Adipocyte (in vitro differentiated cells): ENCODE measurements at places on chromosomes 3 and 15.

GRCh38 chr15:37099319-37100108 is 835 bp downstream of the MEIS2 start:
- DNase-seq: peak; percentile 68

DNA sequence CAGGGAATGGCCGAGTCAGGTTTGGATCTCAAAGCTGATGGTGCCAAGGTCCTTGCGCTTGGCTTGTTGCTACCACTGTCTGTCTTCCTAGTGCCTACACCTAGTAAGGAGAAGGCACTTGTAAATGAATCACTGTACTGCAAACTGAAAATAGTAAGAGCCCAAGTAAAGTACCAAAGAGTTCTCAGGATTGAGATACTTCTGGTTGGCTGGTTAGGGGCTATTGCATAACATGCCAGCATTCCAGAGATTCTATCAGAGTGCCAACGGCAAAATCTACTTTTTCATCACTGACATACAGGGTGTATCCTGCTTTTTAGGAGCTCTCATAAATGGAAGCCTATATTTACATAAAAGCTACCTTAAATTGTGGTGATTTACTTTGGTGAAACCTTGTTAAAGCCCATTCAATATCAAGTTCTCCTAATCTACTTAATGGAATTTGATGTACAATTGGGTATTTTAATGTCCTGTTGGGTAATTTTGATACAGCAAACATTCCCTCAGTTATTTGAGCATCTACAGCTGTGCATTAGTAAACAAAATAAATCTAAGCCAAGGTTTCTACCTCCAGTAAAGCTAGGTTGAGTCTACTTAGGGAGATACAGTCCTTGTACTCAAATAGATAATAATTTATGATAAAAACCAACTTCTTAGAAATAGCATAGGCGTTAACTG is 30.7 kb upstream of the CHD2 start:
- DNase-seq: peak; percentile 75

- no peak for DNase-seq
Measured at GRCh38 chr15:29072444-29072843, 186.7 kb downstream of the APBA2 start.

DNA sequence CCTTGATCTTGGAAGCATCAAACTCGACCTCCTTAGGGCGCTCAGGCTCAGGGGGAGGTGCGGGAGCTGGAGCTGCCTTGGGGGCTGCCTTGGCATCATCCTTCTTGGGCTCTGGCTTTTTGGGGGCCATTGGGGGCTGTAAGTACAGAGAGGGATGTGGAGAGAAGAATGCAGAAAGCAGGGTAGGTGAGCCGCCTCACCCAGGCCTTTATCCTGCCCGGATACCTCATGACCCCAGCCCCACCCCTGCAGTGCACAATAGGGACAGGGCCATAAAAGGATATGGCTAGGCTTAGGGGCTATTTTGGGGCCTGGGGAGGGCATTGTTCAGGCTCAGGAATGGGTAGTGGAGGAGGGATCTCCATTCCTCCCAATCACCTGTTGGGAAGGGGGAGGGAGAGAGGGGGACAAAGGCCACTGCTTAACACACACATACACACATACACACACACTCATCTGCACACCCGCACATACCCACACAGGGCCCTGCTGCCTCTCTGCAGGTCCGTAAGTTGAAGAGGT is at the start of gene MYL3:
TSS of gene MYL3 (minus strand) at position 184 of the 522 bp plus-strand sequence. CDS start at position 130, 54 bp downstream.
- no peak for DNase-seq

GRCh38 chr3:35592589-35593295 is 46.6 kb upstream of the ARPP21 start:
- no peak for DNase-seq

DNA sequence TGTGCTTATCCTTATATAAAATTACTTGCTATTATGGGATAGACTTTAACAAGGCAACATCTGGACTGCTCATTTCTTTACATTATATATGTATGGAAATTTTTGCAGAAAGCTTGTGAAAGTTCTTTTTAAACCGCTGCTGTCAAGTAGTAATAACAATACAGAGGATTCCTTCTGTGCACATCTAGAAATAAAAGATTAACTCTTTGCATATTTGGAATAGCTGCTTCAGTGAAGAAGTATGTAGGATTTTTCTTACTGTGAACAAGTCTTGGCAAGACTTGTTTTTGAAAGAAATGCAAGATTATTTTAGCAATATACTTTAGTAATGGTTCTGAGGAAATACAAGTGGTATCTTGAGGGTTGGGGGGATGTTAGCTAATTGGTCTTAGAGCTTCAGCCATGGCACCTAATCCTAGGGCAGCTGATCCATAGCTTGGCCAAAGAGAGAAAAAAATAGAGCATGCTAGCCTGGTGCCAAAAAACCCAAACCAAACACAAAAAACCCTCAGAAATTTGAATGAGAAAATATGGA is 4.3 kb downstream of the PRKCI start:
- peak; percentile 52 for DNase-seq

GRCh38 chr15:78103406-78104118 is 11.2 kb downstream of the SH2D7 start:
- no peak for DNase-seq

DNA sequence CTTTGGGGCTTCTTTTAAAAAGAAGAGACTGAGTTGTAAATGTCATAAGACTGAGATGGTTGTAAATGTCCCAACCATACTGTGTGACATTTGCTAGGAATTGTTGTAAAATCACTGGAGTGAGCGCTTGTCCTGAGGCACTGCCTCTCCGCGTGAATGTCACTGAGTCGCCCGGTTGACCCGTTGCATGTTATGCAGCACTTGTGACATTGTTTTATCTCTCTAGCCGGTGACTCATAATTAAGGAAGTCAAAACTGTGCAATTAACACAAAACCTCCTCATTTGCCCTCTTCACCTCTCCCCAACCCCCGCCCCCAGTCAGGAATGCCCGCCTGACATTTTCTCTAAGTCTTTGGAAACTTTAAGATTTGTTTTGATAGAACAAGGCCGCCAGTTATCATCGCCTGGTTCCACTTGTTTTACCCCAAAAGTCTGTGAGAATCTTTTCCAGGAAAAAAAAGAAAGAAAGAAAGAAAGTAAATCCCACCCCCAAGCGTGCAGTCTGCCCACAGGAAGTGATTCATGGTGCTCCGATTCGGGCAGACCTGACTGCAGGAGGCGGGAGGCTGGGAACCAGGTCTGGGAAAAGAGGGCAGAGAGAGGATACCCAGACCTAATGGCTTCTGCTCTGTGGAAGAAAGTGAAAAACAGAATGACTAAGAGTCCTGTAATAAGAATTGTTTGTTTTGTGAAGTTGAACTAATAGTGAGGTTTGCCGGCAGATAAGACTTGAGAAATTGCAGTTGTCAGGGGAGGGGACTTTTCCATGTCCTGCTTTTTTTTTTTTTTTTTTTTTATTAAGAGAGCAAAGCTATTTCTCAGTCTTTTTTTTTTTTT is 84.8 kb downstream of the SMAD3 start:
- DNase-seq: peak; percentile 87

- no peak for DNase-seq
Measured at GRCh38 chr3:28244491-28244890, 3.1 kb downstream of the CMC1 start.

DNA sequence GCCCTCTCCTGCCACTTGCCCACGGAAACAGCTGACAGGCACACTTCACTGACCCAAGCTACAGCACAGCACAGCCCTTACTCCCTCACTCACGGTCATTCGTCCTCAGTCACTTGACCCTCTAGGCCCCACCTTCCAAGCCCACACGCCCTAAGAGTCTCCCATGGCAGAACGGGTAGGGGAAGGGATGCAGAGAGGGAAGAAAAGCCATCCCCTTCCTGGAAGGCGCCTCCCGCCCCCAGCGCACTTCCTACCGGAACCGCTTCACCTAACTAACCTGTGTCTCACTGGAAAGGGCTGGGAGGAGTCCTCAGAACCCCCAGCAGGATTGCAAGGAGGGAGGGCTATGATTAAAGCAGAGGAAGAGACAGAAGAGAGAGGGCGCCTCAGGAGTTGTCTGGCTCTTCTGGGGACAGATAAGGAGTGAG is 22.9 kb downstream of the EPHB3 start:
- no peak for DNase-seq

DNA sequence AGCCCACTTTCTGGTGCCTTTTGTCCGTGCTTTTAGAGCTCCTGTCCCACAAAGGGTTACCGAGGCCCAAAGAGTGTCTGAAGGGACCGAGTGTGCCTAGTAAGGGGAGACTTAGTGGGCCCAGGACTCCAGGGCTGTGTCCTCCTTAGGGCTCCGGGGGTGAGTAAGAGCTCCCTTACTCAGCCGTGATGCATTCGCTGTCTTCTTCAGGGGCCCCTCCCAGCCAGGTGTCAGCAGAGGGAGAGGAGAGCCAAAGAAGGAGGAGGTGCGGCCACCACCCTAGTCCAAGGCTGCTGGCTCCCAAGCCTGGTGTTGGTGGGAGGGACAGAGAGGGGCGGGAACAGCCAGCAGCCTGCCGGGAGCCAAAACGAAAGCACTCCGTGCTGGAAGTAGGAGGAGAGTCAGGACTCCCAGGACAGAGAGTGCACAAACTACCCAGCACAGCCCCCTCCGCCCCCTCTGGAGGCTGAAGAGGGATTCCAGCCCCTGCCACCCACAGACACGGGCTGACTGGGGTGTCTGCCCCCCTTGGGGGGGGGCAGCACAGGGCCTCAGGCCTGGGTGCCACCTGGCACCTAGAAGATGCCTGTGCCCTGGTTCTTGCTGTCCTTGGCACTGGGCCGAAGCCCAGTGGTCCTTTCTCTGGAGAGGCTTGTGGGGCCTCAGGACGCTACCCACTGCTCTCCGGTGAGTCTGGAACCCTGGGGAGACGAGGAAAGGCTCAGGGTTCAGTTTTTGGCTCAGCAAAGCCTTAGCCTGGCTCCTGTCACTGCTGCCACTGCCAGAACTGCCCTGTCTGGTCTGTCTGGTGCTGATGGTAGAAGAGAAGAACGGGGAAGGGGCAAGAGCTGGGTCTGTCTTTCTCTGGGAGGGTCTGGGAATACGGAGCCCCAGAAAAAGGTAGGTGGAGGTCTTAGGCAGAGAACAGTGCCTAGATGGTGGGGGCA is at the start of gene IL17RC:
TSS of gene IL17RC (plus strand) at position 365 of the 947 bp plus-strand sequence. CDS start at position 583, 218 bp downstream.
- peak; percentile 91 for DNase-seq
